ENCODE measurements at places on chromosomes 3 and 15.

GRCh38 chr3:197748597-197749314 is 927 bp upstream of the FYTTD1 start:
- no peak for DNase-seq

DNA sequence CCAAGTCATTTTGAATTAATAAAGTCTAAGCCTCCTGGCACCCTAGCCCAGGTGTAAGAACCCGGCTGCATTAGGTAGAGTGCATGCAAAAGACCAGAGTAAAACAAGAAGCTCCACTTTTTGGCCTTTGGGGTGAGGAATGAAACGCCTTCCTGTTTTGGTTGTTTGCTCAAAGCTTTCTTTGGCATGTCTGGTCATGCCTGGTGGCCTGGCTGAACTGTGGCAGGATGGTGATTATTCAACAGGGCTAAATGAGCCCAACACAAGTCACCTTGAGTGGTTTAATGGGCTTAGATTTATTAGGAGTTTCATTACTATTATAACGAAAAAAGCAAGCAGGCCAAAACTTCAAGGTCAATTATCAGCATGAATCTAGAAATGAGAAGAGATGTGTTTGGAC is 40.9 kb upstream of the LDHAL6B start:
- no peak for DNase-seq

DNA sequence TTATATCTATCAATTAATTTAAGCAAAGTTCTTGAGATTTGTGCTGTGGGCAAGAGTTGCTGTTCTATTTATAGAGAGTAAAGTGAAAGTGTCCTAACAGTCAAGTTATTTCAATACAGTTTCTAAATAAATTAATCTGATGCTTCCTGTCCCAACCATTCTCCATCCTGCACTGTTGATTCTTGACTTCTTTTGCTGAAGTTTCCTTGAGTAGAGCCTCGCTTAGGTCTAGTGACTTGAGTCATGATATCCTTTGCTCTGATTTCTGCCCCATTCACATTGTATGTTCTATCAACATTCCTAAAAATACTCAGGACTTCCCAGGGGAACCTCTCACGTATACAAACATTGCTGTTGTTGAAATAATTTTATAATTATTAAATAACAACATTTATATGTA is 498.4 kb upstream of the ALCAM start:
- no peak for DNase-seq

- DNase-seq: no peak
These were observed 137.8 kb downstream of the SAMMSON start for GRCh38 chr3:70137366-70137765.
